ENCODE measurements at places on chromosomes 11 and 22.
A peak's percentile ranks its signal among the peaks of the same experiment; 100 is the strongest.

DNA sequence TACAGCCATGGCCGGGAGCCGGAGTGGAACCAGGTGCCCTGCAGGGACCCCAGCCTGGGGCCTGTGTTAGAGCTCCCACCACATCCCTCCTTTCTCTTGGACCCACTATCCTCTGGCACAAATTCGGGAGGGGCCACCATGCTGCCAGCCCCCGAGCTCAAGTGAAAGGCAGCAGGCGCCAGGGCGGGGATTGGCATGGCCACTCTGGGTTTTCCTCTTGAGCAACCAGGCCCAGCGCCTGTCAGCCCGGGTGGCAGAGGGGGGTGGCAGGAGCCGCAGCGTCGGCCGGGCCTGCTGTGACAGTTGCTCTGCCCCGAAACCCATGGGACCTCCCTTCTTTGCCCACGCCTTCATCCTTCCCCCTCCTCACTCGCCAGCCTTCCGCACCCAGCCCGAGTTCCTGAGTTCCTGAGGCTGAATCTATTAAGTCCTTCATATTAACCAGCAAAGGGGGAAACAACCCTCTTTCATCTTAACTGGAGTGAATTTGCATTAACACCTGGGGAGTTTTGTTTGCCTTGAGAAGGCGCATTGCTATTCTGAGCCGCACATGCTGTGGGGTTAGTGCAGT lies 16.8 kb upstream of the CABP7 start:
- no peak for DNase-seq

GRCh38 chr11:73752903-73753302 lies 8.0 kb downstream of the RAB6A start:
- no peak for DNase-seq

GRCh38 chr11:103862802-103863174 lies 173.7 kb upstream of the DDI1 start:
- no peak for DNase-seq

DNA sequence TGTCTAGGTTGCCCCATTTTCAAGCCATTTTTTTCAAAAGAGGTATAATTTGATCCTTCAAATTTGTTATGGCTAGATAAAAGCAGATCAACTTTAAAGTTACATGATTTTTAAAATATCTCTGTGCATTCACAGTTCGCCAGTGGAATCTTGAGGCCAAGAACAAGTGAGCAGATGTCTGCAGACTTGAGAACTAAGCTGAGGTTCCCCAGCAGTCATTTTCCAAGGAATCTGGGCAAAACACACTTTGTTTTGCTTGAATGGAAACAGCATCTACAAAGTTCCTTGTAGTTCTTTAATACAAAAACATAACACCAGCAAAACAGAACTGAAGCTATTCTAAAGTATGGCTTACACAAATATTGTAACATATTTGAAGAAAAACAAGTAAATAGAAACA lies 7.7 kb downstream of the MPPED2 start:
- no peak for DNase-seq

GRCh38 chr11:80309301-80309700 lies 868.5 kb upstream of the TENM4 start:
- no peak for DNase-seq

DNA sequence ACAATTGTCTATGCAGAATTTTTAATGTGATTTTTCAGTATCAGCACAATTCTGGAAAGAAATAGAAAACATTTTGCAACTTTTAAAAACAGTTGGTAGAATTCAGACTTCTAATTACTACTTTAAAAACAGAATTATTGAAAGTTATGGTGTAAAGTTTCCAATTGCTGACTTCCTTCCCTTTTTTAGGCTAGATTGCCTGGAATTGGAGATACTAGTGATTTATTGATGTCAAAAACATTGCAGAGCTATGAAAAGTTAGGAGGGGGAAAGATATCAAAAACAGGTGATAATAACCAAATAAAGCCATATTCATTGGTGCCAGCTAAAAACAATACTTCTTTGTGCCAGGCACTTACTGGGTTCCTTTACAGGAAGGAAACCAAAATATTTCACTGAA lies 485.5 kb downstream of the TMEM135 start:
- no peak for DNase-seq

DNA sequence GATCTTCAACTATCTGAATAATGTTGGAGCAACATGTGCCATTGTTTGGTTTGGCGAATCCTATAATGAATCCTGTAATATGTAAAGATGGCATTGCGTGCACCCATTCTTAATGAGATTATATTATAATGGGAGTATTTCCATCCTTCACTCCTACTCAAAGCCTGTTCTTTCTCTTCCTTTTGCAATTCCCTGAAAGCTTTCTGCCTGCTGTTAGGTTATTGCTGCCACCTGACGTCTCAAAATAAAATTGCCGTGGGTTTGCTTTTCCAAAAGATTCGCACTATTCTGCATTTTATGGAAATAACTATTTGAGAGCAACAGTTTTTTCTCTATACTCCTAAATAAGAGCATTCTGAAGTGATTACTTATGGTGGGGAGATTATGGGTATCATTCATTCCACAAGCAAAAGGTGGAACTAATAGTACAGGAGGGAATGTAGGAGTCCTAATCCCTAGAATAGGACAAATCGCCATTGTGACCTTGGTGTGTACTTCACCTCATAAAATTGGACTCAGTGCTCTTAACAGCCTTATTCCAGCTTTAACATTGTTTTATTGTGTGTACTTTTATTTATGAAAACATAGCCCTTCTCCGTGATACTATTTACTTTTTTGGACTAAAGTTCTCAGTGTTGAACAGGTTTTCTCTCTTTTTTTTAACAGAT lies 69.6 kb upstream of the ALKBH3 start:
- no peak for DNase-seq

GRCh38 chr11:102322560-102322959 lies 5.3 kb downstream of the BIRC3 start:
- no peak for DNase-seq

- no peak for DNase-seq
Measured at GRCh38 chr22:17881366-17881765, 107.1 kb upstream of the BID start.

DNA sequence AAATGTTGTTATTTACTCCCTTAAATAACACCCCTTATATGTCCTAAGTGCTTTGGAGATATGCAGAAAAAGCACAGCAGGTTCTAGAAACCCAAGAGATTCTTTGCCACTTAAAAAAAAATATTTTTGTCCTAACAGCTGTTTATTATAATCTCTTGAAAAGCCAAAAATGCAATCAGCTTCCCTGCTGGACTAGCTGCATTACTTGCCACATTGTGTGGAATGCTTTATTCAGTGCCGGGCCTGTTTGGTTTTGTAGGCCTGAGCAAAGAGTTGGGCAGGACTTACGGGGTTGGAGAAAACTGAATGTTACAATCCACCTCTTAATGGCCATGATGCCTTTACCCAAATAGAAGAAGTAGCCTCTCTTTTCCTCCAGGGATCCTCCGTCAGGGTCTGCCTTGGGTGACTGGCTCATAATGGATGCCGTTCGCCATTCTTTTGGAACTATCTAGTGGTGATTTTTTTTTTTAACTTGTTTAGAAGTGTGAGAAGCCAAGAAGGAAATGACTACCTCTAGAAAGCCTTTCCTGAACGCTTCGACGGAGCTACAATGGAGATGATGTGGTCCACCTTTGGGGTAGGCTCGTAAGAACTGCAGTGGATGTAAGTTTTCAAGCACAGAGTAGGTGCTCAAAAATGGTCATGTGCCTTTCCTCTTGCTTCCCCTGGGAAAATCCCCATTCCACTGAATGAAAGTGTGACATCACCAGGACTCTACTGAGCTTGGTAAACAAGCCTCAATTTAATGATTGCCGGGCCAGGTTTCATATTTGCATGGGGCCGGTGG lies 241.3 kb upstream of the NCAM1 start:
- no peak for DNase-seq

GRCh38 chr11:106378513-106379179 lies 301.2 kb downstream of the AASDHPPT start:
- no peak for DNase-seq

- no peak for DNase-seq
Measured at GRCh38 chr22:44971651-44972362, 38.0 kb downstream of the PHF21B start.

DNA sequence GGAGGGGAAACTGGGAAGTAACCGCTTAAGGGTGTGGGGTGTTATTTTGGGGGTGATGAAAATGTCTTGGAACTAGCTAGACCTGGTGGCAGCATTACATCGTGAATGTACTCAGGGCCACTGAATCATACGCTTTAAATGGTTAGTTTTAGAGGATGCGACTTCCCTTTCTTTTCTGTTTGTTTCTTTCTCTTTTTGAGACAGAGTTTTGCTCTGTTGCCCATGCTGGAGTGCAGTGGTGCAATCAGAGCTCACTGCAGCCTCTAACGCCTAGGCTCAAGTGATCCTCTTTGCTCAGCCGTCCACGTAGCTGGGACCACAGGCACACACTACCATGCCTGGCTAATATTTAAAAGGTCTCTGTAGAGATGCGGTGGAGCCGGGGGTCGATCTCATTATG lies 5.6 kb upstream of the MIAT start:
- no peak for DNase-seq

GRCh38 chr11:57458410-57459163 lies 1.7 kb upstream of the RTN4RL2 start:
- DNase-seq = no peak

- DNase-seq = no peak
Measured at GRCh38 chr11:66289548-66290329, 796 bp upstream of the YIF1A start.

DNA sequence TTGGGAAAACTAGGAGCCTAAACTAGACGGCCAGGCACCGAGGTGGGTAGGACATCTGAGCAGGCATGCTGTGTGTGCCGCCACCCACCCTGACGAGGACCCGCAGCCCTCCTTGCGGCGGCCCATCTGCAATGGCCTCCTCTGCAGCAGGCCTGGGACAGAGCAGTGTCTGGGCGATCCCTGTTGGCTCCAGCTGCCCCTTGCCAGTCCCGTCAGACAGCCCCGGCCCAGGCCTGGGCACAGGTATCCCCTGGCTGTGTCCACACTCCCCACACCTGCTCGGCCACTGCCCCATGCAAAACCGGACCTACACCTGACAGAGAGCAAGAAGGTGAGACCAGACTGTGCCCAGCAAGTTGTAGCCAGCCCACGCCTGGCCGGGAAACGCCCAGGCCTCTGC lies 38.7 kb upstream of the GNB1L start:
- DNase-seq = no peak

DNA sequence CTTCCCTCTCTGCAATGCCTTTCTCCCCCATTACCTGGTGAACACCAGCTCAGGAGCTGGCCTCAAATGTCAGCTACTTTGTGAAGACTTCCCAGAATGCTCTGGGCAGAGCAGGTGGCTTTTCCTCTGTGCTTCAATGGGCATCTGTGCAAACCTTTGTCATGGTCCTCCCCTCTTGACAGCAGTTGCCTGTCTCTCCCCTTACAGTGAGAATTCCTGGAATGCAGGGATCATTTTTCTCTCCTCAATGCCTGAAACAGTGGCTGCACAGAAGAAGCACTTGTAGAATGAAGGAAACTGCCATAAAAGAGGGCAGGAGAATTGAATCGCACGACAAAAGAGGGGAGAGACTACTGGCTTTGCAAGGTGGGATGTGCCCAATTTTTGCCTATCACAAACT lies 92.8 kb upstream of the NARS2 start:
- no peak for DNase-seq

DNA sequence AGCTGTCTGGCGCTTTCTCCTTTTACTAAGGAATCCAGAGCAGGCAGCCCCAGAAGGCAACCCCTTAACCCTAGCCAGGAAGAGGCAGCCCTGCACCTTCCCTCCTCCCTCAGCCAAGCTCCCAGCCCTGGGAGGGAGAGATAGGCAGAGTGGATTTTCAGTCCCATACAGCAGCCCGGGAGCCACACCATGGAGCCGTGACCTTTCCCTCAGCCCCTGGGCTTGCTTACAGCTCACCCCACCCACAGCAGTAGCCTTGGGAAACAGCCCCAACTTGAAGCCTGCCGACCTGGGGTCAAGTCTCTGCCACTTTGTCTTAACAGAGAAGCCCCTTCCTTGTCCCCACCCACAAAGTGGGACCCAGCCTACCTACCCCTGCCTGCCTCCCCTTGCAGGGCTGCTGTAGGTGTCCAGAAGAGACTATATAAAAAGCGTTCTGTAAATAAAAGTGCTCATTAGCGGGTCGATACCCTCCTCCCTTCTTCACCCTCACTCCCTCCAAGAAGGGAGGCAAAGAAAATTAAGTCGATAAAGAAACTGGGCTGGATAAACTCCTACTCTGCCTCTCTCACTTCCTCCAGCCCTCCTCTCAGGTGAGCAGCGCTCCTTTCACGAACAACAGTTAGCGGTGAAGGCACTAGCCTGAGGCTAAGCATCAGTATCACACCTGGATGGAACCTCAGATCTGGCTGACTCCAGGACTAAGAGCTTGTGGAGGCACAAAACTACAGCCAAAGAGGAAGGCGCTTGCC lies 4.2 kb downstream of the TST start:
- DNase-seq = no peak

- DNase-seq = no peak
Measured at GRCh38 chr11:67613960-67614715, 7.4 kb downstream of the NDUFV1 start.

DNA sequence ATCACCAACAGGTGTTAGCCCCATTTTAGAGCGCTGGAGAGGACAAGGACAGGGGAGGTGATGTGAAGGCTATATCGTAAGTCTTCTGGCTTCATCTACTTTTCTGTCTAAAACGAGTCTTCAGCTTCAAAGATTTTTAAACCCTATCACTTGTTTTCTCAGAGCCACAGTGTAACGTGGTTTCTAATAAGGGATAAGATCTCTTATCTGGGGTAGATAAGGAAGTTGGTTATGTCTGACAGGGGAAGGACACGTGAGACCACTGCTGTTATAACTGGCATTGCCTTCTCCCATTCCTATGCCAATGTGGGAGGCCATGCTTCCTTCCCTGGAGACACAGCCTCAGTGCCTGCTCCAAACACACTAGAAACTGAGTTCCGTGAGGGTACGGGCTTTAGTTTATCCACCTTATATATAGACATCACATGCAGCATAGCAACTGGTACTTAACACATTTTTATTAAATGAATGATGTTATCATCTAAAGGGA lies 39.3 kb downstream of the LARGE2 start:
- no peak for DNase-seq

- DNase-seq = no peak
Measured at GRCh38 chr11:7901319-7901854, 29.7 kb downstream of the OR10A6 start.

- DNase-seq = peak; percentile 99
Measured at GRCh38 chr11:32088117-32088941, 2.5 kb upstream of the RCN1 start.

- no peak for DNase-seq
Measured at GRCh38 chr11:120167659-120168058, 29.7 kb upstream of the TRIM29 start.

GRCh38 chr11:77212314-77213007 lies 84.4 kb downstream of the MYO7A start:
- DNase-seq = no peak

GRCh38 chr11:126370016-126370415 lies 14.5 kb downstream of the ST3GAL4 start:
- DNase-seq = no peak
